SJSA1 (cell line): ENCODE measurements at places on chromosomes 1 and 21. TPM values are rescaled to one million over a fixed set of nuclear protein-coding genes. Genes with fewer than 3 reads are reported as not detected.

GRCh38 chr1:177103005-177103852 is 61.3 kb downstream of the ASTN1 start:
- no peak overlapping the region for H3K4me3 ChIP-seq
- H3K4me1 ChIP-seq, result no peaks in the 10 kb centered on the region
- no peak overlapping the region for H3K27ac ChIP-seq
- H3K27me3 ChIP-seq, result peaks cover 3% of the 10 kb centered on the region
- DNase-seq, result no peak
- H3K36me3 ChIP-seq, result no peaks in the 10 kb centered on the region

GRCh38 chr21:39842741-39843459 is 24.3 kb upstream of the PCP4 start:
- no peak overlapping the region for H3K4me3 ChIP-seq
- H3K36me3 ChIP-seq, result no peaks in the 10 kb centered on the region
- no peak overlapping the region for H3K27ac ChIP-seq
- H3K27me3 ChIP-seq, result no peaks in the 10 kb centered on the region
- no peak for DNase-seq

GRCh38 chr1:204746838-204747442 is 61.4 kb upstream of the LRRN2 start:
- no peak overlapping the region for H3K4me3 ChIP-seq
- H3K27ac ChIP-seq, result no peak overlapping the region
- H3K4me1 ChIP-seq, result no peaks in the 10 kb centered on the region
- peaks cover 5% of the 10 kb centered on the region for H3K27me3 ChIP-seq
- no peak for DNase-seq

GRCh38 chr1:84959294-84959693 is 37.6 kb downstream of the MCOLN2 start:
- no peaks in the 10 kb centered on the region for H3K36me3 ChIP-seq
- DNase-seq, result no peak
- H3K27ac ChIP-seq, result no peak overlapping the region
- H3K4me1 ChIP-seq, result no peaks in the 10 kb centered on the region; the same call in 1 of the 2 replicates
- peaks cover 3% of the 10 kb centered on the region; the same call in 1 of the 2 replicates for H3K27me3 ChIP-seq

DNA sequence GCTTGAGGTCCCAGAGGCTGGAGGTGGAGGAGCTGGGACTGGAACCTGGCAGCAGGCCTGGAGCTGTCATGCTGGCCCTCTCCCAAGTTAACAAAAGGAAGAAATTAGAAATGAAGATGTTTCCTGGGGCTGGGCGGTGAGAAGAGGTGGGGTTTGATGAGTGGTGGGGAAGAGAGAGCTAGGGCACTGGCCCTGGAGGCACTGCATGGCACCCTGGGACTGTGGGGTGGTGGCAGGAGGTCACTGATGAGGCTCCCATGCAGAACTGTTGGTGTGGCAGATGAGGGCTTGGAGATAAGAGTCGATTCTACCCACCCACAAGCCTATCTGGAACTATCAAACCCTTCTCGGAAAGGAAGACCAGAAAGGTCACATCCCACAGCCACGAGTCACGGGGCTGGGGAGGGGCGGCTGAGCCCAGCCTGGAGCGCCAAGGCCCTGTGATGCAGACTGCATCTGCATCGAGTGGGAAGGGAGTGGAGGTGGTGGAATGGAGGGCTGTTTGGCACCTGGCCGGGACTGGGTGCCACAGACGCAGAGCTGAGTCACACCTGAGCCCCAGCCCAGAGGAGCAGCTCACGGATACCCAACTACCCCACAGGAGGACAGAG is 29.4 kb downstream of the MRPL37 start:
- no peak overlapping the region for H3K27ac ChIP-seq
- no peak overlapping the region for H3K4me3 ChIP-seq
- DNase-seq, result no peak
- H3K36me3 ChIP-seq, result peaks cover 66% of the 10 kb centered on the region

GRCh38 chr1:234369784-234370183 is 3.5 kb upstream of the COA6 start:
- H3K27me3 ChIP-seq, result peaks cover 3% of the 10 kb centered on the region; the same call in 1 of the 2 replicates
- peaks cover 5% of the 10 kb centered on the region for H3K4me1 ChIP-seq
- no peak overlapping the region for H3K27ac ChIP-seq
- DNase-seq, result no peak
- H3K36me3 ChIP-seq, result peaks cover 7% of the 10 kb centered on the region

DNA sequence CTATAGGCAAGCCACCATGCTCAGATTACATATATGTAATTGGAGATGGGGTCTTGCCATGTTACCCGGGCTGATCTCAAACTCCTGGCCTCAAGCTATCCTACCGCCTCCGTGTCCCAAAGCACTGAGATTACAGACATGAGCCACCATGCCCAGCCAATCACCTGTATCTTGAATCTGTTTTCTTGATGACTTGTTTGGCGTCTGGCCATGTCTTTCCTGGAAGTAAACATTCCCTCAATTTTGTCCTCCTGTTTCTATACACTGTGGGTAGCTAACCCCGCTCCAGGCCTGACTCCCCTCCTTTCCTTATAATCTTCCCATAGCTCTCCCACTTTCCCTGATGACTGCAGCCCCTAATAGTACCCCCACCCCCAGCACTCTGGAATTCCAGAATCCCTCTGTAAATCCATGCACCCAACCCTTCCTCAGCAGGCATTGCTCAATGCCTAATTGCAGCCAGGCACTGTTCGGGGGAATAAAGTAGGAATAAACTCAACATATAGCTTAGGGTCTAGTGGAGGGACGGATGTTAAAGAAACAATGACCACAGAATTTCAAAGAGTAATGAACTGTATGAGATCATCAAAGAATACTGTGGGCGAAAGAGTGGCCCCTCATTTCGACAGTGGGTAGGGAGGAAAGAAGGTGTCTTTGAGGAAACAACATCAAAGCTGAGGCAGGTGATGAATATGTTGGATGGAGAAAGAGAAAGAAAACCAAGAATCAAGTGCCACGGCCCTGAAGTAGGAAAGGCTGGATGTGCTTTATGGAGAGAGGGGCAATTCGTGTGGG is 161.5 kb downstream of the ADSS2 start:
- H3K27me3 ChIP-seq, result no peaks in the 10 kb centered on the region
- no peak for DNase-seq
- no peak overlapping the region for H3K27ac ChIP-seq
- no peaks in the 10 kb centered on the region for H3K36me3 ChIP-seq

- peaks cover 25% of the 10 kb centered on the region for H3K4me1 ChIP-seq
- no peaks in the 10 kb centered on the region for H3K27me3 ChIP-seq
- H3K27ac ChIP-seq, result no peak overlapping the region
- no peak overlapping the region for H3K4me3 ChIP-seq
- no peaks in the 10 kb centered on the region for H3K36me3 ChIP-seq
Measured at GRCh38 chr1:231605149-231606100, 21.2 kb upstream of the DISC1 start.

DNA sequence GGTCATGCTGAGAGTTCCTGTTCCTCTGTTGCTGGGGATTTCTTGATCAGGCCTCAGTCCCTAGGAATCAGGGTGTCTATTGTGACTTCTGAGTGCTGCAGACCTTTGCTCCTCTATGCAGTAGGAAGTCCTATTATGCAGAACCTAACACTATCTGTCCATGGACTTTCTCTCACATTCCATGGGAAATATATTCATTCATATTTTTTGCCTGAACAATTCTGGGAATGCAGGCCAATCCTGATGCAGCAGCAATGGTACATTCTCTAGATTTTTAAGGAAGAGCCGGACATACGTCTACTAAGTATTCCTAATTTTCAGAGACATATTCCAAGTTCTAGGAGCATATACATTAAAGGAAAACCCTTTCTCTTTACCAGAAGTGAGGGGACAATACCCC is 61.1 kb upstream of the C1orf87 start:
- H3K27me3 ChIP-seq, result no peaks in the 10 kb centered on the region
- H3K4me1 ChIP-seq, result peaks cover 40% of the 10 kb centered on the region
- no peak overlapping the region for H3K27ac ChIP-seq
- H3K4me3 ChIP-seq, result no peak overlapping the region
- DNase-seq, result no peak

IVL gene
- total RNA-seq, result not detected in 2 replicates

TNFAIP8L2 gene
- not detected in 2 replicates for total RNA-seq

RNF186 gene
- not detected in 2 replicates for total RNA-seq

GCSAML gene
- total RNA-seq, result not detected in 2 replicates

ADGRL2 gene
- 0.22 and 3.5 TPM in 2 replicates for total RNA-seq
